ENCODE measurements at places on chromosomes 11 and 22. TPM values are rescaled to one million over a fixed set of nuclear protein-coding genes. Genes with fewer than 3 reads are reported as not detected.

SSTR3 gene
- not detected for total RNA-seq

MGAT3 gene
- total RNA-seq: 5.9 TPM

LARGE2 gene
- total RNA-seq: not detected

HPX gene
- not detected for total RNA-seq

TRIM51 gene
- total RNA-seq: not detected

Measured in Right ventricle myocardium inferior (tissue), 1 donor.